Stimulated activated CD8-positive, alpha-beta memory T cell treated with anti-CD3 and anti-CD28 coated beads, Interleukin-7, amount 100 ng/mL, for 1 hour (primary cell): ENCODE measurements at places on chromosomes 3 and 15.

DNA sequence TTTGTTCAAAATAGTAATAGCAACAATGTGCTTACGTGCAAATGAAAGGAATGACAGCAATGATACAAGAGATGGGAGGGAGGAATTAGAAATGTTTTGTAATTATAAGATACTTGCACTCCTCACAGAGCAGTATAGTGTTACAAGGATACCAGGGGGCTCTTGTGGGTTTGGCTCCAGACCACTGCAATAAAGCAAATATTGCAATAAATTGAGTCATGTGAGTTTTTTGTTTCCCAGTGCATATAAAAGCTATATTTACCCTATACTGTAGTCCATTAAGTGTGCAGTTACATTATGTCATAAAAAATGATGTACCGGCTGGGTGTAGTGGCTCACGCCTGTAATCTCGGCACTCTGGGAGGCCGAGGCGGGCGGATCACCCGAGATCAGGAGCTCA, 864.3 kb downstream of the NSUN3 start:
- no peak for DNase-seq

DNA sequence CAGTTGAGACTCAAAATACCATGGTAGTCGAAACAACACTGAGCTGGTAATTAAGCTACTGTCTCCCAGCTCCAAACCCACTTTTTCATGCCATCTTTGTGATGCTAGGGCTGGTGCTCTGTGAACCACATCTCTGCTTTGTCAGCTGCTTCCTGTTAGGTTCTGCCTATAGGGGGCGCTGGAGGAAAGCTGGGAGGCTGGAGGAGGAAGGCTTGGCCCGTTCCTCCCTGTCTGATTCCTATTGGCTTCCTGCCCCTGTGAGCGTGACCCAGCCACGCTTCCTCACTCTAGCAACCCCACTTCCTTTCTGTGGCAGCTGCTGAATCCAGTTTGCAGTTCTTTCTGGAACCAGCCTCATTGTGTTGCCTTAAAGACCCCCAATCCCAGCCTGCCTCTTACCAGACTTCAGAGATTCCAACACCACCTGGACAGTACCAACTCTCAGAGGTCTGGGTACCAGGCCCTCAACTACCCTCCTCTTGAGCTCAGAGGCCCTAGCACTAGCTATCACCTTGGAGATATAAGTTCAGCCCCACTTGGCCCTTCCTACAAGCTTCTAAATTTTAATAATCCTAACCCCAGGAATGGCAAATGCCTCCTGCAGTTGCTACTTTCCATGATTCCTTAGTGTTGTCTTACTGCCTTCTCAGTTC, 120.9 kb downstream of the ERC2 start:
- DNase-seq: no peak

- DNase-seq: no peak
These were observed 30.2 kb downstream of the RNU5B-1 start for GRCh38 chr15:65334586-65335231.

DNA sequence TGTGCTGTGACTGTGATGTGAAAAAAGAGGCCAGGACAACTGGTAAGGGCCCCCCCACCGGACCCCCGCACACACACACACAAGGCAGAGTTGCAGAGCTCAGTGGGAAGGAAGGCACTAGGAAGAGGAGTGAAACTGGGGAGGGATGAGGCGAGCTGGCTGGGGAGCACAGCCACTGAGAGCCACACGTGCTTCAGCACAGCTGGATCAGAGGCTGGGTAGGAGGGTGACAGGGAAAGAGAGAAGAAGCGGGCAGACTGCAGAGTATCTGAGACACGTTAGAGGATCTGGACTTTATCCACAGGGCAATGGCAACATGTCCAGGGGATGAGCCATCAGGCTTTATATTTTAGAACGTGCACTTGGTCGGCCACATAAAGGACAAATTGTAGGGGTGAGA, 38.0 kb upstream of the TKT start:
- no peak for DNase-seq

- no peak for DNase-seq
These were observed 86.9 kb upstream of the PRTG start for GRCh38 chr15:55829826-55830225.

- no peak for DNase-seq
These were observed 651.9 kb downstream of the RBMS3 start for GRCh38 chr3:29932696-29933325.
